ENCODE measurements at places on chromosomes 1 and 21.

DNA sequence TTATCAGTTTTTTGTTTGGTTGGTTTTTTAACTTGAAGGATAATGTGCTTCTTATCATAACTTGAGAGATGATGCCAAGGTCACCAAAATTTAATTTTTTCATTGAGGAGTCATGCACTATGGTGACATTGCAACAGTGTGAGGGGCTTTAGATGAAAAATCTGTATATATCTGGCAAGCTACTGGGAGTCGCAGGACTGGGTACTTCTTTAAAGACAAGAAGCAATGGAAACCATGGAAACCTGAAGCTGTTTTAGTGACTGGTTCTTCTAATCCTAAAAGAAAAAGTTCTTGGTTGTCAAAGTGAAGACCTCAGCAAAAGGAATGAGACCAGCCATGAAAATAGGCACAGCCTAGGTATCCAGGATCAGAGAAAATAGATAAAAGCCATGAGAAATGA lies 31.1 kb downstream of the ZC3H11B start:
- DNase-seq = no peak

- DNase-seq = no peak
These were observed 468.8 kb downstream of the CAMTA1 start for GRCh38 chr1:7253988-7254587.

GRCh38 chr1:31180338-31180737 lies 59.3 kb downstream of the NKAIN1 start:
- no peak for DNase-seq

DNA sequence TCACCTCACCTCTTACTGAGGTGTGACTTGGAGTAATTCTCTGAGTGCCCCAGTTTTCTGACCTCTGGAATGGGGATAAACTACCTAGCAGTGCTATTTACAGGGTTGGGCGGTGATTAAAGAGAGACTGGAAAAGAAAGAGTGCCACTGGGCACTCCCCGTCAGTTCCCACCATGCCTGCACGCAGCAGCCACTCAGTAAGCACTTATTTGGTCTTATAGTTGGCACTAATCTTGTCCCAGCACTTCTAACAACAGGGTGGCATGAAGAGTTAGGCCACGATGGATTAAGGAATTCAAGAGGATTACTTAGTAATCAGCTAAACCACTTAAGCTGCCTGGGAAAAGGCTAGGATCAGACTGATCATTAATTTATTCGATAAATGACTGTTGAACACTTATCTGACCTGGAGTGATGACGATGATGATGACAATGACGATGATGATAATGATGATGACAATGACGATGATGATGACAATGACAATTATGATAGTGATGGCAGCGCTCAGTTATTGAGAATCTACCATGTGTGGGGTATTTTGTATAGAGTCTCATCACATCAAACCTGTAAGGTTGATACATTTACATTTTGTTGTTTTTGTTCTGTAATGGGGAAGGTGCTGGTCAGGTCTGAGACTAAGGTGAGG lies 5.4 kb downstream of the CITED4 start:
- no peak for DNase-seq

- no peak for DNase-seq
These were observed 21.9 kb downstream of the SRSF4 start for GRCh38 chr1:29159773-29160172.

DNA sequence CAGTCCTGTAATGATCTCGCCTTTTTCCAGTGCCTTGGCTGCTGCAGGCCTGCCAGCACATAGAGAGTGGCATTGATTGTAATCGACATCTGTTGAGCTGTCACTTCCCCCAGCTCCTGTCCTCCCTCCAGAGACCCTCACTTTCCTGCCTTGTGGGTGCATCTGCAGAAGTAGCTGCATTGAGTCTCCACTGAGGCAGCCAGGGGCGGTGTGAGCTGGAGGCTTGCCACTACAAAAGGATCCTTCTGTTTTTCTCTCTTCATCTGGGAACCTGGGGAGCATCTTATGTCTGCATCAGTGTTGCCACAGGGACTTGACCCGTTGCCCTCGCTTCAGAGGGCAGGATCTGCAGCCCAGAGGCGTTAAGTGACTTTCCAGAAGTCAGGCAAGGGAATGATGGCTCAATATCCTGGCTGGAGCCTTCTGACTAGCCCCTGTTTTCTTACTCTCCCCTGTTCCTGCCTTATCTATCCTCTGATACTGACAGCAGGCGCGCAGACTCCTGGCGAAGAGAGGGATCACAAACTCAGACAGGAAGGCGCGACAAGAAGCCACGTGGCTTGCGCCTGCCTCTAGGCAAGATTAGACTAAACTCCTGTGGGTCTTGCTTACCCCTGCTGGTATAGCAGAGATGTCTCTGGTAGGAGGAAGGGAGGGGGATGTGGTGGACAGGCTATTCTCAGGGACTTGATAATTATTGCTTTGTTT lies 13.3 kb upstream of the FMOD start:
- no peak for DNase-seq

DNA sequence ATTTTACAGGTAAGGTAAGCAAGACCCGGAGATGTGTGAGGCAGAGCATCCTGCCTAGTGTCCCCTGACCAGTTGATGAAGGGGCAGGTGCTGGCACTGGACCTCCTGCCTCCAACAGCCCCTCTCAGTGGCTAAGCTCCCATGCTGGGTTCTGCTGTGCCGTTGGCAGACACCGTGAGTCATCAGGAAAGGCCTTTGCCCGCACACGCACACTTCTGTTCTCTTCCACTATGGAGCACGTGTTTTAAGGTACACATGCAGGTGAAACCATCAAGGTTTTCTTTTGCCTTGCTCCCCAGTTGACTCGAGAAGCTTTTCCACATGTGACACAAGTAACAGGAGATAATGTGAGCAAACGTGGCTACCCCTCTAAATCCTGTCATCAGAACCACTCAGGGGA lies 207.9 kb downstream of the RRAGC start:
- no peak for DNase-seq

DNA sequence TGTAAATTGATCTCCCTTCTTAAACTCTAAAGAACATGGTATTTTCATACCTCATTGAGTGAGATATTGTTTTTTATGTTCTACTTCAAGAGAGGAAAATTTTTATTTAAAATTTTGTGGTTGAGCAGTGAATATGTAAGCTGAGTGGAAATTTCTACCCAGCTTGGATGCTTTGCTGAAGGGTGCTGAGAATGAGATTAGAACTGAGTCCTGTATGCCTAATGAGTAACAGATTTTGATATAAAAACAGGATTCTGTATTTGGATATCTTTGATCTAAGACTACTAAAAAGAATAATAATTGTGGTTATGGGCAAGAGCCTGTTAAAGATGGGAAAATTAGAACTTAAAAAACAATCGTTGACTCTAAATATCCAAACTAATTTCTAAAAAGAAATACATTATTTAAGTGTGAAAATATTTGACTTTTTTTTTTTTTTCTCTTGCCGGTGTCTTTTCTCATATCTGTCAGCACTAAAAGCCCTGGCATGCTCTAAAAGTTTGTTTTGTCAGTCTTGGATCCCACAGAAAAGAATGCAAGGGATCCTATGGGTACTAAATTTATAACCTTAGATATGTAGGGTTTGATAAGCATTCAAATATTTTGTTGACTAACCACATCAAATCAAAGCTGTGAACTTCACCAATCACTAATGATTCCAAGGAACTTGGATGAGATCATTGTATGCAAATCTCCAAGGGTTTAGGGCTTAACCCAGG lies 652.3 kb downstream of the PTPRC start:
- DNase-seq = no peak

DNA sequence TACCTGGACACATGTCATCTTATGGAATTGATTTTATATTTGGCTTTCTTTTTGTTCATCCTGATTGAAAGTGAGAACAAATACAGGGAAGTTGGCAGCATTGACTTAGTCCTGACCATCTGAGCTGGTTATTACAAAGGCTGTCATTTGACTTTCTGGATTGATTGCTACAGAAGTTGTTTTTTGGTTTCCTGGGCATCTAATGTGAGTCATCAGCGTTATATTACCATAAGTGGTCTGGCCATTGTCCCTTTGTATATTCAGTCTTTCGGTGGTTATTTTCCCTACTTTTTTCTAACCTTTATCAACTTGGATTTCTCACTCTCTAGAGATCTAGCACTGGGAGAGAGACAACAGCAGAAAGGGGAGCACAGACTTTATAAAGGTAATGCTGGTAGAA lies 1646.5 kb downstream of the MRPL39 start:
- DNase-seq = no peak

DNA sequence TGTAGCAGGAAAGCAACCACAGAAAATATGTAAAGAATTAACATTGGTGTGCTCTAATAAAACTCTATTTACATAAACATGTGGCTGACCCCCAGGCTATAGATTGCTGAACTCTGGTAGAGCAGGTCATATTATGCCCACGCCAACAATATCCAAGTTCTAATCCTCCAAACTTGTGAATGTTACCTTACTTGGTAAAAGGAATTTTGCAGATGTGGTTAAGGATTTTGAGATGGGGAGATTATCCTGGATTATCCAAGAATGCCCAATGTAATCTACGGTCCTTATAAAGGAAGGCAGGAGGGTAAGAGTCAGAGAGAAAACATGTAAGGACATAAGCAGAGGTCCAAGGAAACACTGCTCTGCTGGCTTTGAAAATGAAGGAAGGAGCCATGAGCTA lies 201.0 kb downstream of the USH2A start:
- no peak for DNase-seq

DNA sequence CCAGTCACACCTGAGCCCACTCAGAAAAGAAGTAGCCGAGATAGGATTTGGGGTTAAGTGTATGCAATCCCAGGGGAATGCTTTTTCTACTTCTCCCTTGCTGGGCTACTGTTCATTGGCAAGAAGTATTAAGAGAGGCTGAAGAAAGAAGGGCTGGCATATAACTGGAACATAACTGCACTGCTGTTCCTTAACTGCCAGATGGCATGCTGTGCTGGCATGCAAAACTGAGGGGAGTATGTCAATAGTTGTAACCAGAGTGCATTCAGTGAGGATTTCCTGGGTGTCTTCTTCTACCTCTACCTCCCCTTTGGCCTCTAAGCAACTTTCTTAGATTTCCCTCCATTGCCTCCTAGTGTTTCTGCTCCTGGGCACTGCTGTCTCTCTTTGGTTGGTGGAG lies 66.4 kb downstream of the TNR start:
- no peak for DNase-seq

DNA sequence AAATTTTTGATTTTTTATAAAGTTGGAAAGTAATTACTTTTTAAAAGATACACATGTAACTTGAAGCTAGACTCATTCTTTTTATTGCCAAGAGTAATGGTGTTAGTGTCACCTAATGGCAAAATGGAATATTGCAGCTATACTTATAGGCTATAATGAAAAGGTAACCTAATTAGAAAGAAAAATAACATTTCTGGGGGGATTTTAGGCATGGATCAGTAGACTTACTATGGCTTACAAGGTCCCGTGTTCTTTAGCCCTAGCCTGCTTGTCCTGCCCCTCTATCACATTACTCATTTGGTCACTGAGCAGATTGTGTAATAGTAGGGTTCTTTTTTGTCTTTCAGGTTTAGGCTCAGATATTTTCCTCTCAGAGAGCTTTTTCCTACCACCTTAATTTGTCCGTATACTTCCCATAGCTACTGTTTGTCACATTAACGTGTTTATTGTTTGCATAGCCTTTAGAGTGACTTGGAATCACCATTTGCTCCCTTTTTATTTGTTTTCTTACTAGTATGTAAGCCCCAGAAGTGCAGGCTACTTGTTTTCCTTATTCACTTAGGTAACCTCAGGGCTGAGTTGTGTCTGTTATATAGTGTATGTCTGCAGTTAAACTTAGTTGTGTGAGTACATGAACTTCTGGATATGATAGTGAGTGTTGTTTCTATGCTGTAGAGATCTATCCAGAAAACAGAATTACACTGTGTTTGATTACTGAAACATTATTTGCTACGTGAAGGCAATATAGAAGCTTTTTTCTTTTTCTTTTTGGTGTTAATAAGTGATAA lies 58.7 kb downstream of the RABGAP1L start:
- peak; percentile 23 for DNase-seq

DNA sequence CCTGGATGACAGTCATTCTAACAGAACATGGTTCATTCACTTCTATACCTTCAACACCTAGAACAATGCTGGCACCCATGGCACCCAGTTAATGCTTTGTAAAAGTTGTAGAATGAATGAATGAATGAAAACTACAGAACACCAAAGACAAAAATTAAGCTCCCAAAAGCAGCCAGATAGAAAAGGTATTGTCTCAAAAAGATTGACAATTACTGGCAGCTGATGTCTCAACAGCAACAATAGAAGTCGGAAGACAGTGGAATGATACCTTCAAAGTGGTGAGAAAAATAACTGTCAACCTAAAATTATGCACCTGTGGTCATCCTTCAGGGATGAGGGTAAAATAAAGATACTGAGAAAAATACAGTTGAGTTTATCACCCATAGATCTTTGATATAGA lies 4.9 kb upstream of the C1orf167 start:
- no peak for DNase-seq

GRCh38 chr21:29443411-29444010 lies 144.8 kb downstream of the BACH1 start:
- no peak for DNase-seq

GRCh38 chr1:156268336-156268735 lies 14.3 kb downstream of the SMG5 start:
- DNase-seq = no peak

DNA sequence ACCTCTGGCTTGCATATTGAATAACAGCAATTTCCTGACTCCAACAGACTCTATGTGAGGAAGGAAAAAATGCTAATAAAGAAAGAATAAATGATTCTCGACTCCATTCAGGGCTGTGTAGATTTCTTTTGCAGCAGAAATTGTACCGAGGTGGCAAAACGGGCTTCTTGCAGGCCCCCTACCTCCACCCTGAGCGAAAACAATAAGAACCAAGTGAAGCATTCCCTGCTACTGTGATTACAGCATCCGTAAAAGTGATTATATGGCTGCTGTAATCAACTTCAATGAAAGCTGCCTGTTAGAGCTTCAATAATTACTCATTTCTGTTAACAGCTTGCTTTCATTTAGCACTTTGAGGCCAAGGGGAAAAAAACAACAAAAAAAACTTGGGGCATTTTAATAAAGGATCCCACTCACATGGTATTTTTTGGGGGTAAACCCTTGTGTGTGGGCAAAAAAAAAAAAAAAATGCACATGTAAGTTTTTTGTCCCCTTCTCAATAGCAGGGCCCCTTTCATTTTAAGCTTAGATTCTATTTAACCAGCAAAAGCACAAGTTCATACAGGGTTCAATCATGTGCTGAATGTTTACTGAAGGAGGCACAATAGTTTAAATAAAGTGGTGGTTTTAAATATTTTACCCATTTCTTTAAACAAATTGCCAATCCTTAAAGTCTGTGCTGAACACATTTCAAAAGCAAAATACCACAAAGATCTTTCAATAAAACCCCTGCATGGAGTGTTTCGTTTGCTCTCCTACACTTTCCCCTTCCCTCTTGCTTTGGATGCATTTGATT lies 271.6 kb downstream of the LMO4 start:
- no peak for DNase-seq

DNA sequence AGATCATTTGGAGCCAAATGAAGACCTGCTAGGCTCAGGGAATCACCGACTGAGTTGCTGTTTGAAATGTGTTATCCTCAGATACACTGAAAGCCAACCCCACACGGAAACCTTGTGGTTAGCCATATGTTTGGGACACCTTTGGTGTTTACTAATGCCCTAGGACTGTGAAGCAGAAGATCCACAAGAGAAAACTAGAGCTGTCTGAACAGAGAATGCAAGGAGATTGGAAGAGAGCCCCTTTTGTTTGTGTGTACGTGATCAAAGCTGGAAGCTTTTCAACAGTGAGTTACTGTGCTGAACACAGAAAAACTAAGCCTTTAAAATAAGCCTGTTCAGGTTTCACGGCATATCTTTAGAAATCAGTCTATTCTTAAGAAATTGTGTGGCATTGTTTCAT lies 908.2 kb upstream of the ADGRL2 start:
- DNase-seq = no peak

All from right renal cortex interstitium (tissue), 3 donors.